Retina (tissue), 1 donor: ENCODE measurements at places on chromosomes 6 and 20.

DNA sequence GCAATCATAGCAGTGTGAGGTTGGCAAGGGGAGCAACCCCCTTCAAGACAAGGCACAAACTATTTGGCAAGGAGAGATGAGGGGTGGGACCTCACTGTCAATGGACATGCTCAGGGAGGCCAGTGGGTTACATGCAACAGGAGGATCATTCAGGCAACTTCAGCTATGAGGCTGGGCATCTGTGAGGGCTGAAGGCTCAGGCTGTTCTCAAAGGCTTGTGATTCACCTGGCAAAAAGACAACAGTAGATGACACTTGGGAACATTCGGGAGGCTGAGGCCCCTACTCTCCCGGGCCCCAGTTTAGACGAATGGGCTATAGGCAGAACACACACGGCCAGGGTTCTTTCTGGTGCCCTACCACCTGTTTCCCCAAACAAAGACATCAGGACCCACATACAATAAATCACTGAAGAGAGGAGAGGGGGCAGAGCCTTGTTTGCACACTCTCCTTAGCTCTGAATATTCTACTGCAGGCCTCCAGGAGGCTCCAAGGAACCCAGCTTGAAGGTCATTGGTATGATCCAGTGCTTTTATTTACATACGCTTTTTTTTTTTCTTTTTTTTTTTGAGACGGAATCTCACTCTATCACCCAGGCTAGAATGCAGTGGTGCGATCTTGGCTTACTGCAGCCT, 7.9 kb downstream of the TUBB start:
- peak; percentile 6 for DNase-seq

GRCh38 chr20:38728191-38728781, 4.0 kb downstream of the SLC32A1 start:
- DNase-seq: peak; percentile 67

DNA sequence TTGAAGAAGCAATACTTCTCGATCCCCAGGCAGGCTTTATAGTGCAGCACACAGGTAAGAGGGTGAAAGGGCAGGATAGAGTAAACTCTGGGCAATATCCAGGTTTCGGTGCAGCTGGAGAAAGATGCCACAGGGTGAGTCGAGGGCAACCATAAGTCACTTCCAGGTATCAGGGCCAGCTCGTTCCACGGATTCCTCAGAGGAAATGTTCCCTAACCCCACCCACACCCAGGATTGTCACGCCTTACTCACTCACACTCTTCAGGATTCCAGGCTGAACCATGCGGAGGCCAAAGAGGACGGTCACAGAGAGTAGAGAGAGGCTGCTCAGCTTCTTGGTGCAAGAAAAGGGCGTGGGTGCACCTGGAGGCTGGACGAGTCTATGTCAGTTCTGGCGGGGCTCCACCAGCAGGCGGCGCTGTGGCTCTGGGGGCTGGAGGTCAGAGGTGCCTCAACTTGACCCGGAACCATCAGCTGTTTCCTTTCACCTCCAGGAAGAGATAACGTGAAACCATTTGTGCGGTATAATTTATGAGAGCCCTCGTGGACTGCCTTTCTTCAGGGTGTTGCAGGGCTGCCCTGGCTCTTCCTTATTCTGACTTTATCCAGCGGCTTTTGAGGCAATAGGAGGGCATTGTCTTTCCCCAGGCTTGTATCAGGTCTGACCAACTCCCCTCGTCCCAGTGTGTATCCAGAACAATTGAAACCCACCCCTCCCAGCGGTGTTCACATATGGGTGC, 14.5 kb upstream of the WFDC12 start:
- peak; percentile 10 for DNase-seq

GRCh38 chr6:137126875-137127485, 46.5 kb downstream of the IL22RA2 start:
- no peak for DNase-seq

DNA sequence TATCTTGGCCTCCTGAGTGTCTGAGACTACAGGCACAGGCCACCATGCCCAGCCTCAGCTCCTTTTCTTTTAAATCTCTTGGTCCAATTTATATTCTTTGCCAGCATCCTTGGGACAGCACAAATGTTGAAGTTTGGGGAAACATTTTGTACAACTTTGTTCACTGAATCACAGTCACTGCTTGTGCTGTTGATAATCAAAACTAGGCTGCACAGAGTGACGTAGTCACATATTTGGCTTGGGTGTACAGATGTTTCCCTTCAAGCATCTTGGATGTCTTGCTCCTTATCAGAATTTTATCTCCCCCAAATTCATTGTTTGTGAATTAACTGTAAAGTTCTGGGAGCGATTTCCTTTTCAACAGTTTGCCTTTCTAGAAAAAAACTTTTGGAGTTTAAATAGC, 17.9 kb downstream of the CARMIL1 start:
- DNase-seq: no peak

DNA sequence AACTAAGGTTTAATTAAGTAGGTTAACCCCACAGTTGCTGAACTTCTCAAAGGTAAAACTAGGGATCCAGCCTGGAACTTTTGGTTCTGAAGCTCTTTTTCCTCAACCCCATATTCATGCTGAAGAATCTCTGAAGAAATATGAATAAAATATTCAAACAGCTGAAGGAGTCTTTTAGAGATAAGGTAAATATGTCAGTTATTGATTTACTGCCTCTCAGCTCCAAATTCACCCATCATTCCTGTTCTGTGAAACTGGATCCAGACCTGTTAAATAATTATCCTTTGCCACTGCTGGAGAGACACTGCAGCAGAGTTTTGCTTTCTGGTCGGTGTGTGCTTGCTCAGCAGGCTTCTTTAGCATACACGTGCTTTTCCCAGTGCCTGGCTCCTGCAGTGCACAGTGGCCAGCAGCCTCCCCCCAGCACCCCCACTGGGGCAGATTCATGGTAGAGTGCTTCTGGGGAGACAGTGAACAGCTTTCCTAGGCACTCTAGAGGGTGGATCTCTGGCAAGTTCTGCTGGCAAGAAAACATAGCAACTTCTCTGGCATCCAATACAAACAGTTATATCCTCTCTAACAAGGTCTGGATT, 62.0 kb upstream of the BCLAF1 start:
- DNase-seq: no peak

- no peak for DNase-seq
These were observed 60.5 kb upstream of the PRND start for GRCh38 chr20:4661191-4661590.

DNA sequence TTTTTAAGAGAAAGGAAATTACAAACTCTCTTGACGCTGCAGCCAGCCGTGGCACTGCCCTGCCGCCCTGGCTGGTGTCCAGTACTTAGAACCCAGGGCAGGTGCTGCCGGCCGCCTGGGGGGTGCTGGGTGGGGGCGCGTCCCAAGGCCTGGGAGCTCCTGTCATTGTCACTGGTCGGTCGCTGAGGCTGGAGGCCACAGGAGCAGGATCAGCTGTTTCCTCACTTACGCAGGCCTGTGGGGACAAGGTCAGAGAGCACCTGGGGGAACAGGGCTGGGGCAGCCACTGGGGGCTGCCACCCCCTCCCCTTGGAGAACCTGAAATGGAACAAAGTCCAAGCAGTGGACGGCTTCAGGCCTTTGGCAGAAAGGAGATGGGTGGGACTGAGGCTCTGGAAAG, 5.6 kb downstream of the BIRC7 start:
- no peak for DNase-seq

DNA sequence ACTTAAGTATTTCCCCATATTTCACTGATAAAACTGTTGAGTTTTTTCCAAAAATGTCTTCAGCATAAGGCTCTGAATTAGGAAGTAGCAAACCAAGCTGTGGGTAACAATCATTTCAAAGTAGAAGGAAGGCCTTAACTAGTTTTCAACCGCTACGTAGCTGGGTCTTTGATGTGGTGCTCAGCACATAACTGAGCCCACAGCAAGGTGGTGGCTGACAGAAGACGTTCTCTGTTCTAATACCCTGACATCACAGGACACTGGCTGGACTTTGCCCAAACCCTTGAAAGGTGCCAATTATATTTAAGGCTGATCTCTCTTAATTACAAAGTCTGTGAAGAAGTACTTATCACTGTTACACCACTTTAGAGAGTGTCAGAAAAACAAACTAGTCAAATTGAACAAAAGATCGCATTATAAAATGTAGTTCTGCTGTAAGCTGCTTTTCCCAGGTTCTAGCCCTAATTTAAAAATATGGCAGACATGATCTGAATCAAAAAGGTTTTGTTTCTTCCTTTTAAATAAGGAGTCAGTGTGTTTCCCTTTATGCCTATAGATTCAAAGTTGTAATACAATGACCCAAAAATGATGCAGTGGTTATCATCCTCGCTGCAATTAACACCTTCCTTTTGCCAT, 26.7 kb downstream of the MAN1A1 start:
- DNase-seq: no peak

DNA sequence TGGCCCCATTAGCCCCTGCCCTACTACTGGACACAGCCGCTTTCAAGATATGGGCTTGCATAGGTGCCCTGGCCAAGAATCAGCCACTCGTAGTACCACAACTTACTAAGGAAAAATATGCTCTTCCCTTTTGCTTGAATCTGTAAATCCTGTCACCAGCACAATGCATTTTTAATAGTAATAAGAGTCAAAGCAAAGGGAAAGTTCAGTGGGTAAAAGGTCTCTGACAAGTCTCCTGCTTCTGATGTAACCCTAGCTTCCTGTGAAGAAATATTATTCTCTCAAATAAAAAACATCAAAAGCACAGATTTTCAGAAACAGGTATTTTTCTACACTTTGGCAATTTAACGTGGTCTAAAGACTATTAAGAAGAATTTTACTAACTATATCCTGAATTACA, 373.8 kb downstream of the GJA1 start:
- no peak for DNase-seq

DNA sequence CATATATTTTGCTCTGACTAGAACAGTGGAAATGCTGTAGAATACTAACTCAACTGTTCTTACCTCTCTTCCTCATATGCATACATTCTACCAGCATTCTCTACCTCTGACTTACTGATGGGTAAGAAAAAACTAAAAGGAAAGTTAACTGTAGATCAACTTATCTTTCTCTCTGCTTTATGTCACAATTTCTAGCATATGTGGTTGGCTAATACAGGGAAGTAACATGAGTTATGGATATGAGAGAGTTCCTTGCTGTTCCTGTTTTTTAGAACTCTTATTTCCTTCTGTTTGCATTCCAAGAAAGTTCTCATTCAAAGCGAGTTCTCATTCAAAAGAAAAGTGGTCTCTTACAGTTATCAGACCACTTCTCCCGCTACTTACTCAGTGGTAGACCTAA, 226.8 kb upstream of the SGK1 start:
- DNase-seq: no peak

GRCh38 chr6:122869437-122870024, 80.5 kb downstream of the SMPDL3A start:
- peak; percentile 47 for DNase-seq

- DNase-seq: peak; percentile 4
These were observed 2.2 kb downstream of the HIVEP2 start for GRCh38 chr6:142942805-142943227.

DNA sequence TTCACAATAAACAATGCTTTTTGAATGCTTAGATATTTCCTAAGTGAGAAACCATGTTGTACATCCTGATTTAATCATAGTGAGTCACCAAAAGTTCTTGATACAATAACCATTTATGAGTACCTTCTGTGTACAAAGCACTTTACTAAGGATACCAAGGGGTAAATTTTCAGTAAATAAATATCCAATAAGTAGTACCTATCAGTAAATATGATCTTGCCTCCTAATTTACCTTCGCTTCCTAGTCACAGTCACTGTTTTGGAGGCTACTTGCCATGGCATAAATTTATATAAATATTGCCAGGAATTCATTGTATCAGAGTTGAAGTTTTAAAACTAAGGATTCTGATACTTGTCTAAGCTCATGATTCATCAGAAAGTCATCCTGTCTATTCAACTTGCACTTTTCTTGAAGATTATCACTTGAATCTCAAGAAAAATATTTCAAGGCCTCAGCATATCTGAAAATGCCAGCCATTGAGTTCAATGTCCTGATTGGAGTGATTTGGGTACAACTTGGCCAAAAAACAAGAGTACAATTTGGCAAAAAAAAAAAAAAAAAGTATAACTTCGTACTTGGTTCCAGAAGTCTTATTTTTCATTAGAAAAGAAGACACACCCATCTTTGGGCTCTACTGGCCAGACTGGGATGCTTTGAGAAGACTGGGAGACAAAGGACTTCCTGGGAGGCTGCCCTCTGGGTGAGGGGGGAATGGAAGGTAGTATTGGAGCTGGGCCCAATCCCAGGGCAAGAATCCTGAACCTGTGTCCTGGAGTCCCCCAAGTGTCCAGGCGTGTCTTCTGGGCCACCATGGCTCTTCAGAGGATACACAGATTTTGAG, 32.8 kb downstream of the RAB22A start:
- DNase-seq: no peak

GRCh38 chr6:17700421-17701416, 6.0 kb downstream of the NUP153 start:
- no peak for DNase-seq

DNA sequence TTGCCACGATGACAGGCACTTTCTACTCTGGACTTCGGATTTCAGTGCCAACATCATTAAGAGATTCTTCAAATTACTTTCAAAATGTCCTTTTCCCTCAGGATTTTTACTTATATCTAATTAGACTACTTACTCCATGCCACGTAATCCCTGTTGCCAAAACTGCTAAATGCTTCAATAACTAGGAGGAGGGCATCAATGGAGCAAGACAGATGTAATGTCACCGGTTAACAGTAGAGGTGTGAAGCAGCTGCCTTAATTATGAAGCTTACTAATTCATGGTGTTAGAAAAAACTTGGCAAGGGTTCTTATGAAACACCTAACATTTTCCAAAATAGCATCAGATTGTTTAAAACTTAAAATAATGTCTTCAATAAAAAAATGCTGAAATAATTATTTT, 111.2 kb upstream of the SIM1 start:
- DNase-seq: no peak

DNA sequence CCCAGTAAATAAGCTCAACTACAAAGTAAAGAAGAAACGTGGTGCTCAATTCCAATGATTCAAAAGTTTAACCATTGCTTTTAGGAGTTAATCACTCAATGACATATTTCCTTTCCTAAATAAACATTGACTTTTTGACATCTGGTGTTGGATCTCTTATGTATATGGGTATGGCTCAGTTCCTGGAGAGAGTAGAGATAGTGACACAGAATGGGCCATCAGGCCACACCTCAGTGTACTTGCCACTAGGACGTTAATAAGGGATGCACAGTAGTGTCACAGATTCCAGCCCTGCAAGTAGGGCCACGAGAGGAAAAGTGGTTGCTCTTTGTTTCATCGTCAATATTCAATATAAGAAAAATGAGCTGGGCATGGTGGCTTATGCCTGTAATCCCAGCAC, 48.9 kb upstream of the TXNDC5 start:
- no peak for DNase-seq

DNA sequence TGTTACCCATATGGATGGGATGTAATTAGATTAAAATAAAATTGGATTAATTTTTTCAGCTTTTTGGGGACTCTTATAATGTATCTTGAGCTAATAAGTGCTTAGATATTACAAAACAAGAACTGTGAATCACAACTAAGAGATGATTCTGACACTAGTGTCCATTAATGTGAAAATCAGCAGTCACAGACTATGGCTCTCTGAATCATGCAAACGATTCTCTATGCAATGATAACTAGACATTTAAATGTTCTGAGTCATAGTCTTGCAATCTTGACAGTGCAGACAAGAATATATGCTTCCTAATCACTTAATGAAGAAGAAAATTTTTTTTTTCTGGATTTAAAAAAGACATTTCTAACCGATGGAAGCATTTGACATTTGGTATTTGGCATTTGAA, 82.2 kb upstream of the OPRM1 start:
- DNase-seq: no peak
